Esophagus squamous epithelium (tissue), 5 donors: ENCODE measurements at places on chromosomes 6 and 20.

DNA sequence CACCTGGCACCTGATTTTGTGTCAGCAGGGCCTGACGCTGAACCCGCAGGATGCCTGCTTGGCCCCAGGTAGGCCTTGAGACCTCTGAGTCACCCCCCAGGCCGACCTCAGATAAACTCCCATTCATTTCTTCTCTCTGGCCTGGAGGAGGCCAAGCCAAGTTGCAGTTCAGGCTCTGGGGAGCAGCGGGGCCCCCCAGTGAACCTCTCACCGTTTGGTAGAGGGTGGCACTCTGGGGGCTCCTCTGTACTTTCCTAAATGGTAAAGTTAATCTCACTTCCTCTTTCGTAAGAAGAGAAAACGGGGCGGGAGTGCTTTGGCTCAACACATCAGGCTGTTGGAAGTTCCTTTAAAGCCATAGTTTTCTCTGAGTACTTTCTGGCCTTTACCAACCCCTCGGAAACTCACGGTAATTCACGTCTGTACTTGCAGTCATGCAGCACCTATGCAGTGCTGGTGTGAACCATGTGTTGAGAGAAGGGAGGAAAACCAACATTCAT, 2.8 kb downstream of the SIRPA start:
- no peak for DNase-seq

DNA sequence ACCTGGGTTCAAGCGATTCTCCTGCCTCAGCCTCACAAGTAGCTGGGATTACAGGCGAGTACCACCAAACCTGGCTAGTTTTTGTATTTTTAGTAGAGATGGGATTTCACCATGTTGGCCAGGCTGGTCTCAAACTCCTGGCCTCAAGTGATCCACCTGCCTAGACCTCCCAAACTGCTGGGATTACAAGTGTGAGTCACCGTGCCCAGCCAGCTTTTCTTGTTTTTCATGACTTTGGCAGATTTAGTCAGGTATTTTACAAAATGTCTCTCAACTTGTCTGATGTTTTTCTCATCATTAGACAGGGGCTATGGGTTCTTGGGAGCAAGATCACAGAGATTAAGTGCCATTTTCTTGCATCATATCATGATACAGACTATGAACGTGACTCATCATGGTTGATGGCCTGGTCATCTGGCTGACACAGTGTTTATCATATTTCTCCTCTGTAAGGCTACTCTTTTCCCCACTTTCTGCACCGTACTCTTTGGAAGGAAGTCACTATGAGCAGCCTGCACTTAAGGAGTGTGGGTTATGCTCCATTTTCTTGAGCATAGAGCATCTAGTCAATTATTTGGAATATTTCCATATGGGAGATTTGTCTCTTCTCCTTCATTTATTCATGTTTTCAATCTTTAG, 67.8 kb downstream of the RNF182 start:
- DNase-seq: no peak

- no peak for DNase-seq
These were observed 52.4 kb upstream of the SIM1 start for GRCh38 chr6:100517106-100517505.

DNA sequence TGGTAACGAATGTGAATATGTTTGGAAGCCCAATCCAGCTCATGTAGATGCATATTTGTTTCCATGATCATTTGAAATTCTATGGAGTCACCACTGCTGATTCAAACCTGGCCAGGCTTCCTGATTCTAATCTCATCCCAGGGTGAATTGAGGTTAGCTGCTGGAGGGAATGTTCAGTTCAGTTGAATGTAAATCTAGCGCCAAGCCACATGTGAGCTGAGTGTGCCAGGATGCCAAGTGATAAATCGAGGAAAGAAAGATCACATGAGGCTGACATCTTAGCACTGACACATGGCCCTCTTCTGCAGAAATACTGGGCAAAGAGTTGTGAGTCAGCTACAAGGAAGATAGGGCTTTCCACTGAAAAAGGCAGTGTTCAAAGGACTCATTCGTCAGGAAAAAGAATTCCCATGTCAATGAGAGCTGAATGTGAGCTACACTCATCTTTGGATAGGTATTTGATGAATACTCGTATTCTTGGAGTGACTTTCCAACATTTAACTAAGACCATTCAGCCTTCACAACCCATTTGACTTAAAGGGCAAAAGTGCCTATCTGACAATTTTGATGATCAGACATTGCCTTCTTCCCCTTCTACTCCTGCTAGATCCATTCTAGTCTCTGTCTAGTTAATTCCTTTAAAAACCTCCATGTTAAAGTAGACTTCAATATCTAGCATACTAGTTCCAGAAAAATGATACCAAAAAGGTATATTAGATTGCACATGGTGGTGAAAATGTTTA, 172.1 kb downstream of the MTFR2 start:
- DNase-seq: no peak

- DNase-seq: no peak
These were observed 50.1 kb upstream of the EDN3 start for GRCh38 chr20:59250293-59250692.

DNA sequence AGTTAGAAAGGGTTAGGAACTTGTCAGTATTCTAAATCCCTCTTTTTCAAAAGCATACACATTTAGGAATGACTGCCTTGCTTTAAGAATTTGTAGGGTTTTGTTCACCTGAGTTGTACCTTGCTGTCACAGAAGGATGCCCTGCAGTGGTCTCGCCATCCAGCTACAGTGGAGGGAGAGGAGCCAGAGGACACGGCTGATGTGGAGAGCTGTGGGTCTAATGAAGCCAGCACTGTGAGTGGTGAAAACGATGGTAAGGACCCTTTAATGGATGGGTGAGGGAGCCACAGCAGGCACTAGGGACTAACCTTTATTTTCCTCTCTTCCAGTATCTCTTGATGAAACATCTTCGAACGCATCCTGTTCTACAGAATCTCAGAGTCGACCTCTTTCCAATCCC, 69.9 kb downstream of the ASXL1 start:
- no peak for DNase-seq

GRCh38 chr6:136347847-136348246, 58.2 kb upstream of the BCLAF1 start:
- no peak for DNase-seq

DNA sequence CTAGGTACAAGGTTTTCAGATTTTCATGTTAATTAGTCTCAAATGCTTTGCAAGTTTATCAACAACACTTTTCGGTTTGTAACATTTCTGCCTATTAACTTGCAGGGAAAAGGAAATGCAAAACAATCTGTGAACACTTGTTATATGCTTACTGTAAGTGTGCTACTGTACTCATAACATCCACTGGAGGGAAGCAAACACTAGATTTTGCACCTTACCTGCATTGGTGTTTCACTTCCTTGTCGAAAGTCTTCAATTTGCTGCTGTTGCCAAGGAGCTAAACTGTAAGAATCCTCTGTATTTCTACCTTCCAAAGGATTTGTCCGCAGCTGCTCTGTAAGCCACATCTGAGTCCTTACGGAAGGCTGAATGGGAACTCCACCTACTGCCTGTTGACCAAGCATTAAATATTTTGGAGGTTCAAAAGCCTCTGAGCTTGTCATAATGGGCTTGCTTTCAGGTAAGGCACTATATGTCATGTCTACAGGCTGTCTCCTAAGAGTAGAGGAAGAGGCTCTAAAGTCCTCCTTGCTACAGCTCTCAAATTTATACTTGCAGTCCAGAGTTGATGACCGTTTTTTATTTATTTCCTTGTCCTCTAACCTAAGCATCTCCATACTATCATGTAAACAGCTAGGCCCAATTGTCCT, 17.3 kb downstream of the PLN start:
- no peak for DNase-seq

DNA sequence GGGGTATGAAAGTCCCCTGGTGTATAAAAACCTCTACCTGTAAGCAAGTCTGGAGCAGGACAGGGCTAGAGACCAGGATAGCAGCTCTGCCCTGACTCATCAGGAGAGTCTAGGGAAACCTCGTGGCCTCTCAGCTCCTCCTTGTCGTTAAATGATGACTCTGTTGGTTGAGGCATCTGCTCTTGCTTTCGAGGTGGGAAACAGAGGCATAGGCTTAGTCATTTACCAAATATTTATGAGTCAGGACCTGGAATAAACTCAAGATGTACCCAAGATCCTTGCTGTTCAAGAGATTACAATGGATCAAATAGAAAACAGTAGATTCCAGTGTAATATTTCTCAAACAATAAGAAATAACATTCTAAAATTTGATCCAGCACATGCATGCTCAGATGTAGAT, 5.5 kb downstream of the MANBAL start:
- no peak for DNase-seq

DNA sequence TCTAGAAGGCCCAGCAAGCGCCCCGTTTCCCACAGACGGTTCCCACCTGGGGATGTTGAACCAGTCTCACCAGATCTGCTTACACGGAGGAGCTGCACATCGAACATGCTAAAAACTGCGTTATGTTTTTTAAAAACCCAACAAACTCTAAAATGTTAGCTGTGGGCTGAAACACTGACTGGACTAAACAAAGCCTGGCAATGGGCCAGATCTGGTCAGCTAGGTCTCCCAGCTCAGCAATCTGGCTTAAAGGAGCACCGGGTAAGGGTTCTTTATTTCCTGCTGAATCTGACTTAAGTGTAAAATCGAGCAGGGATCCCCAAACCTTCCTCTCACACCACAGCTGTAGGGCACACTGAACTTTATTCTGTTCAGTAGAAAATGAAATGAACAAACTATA, 156.9 kb downstream of the FOXC1 start:
- no peak for DNase-seq

- no peak for DNase-seq
These were observed 30.7 kb upstream of the TMX4 start for GRCh38 chr20:8050157-8050837.

GRCh38 chr6:111997853-111998208, 56.1 kb upstream of the CCN6 start:
- no peak for DNase-seq

DNA sequence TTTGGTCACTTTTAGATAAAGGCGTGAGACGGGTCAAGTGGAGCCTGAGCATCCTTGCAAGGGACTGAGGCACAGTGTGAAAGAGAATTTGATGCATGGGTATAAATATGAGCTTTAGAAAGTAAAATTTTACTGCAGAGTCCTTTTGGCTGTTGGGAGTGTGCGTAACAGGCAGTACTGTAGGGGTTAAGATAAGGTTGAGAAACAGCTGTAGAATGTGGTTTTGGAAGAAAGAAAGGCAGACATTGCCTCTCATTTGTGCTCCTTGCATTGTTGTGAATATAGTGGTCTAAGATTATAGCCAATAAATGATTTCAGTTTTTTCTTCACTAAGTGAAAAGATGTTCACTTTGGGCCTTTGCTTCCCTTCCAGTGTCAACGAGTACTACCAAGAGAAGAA, 73.0 kb downstream of the RREB1 start:
- no peak for DNase-seq

GRCh38 chr20:43988451-43988850, 73.8 kb downstream of the TOX2 start:
- DNase-seq: no peak

DNA sequence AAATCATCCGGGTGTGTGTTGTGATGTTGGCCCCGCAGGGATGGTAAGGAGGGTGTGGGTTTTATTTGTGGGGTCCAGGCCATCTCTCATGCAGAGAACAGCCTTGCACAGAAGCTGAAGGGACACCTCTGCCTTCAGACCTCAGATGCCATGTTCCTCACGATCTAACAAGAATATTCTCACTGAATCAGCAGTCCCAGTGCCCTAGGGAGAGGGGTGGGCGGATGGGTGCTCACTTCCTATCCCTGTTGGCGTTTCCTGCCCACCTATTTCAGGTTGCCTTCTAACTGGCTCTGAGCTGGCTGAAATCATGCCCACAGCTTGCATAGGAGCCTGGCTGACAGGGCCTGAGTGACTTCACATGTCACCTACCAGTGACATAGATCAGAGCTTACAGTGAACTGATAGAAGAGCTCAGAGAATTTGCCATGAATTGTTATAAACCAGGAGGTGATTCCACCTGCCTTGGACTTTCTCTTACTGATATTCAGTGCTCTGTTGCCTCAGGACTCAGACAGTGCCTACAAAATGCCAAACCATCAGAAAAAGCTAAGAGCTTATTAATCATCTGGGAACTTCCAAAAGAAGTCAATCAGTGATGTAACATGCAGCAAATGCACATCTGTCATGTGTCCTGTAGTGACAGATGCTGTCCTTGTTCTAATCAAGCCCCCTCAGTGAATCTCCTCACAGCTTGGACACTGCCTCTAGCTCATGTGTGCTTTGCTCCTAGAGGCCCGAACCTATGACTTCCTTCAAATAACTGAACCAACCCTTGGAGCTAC, 285.8 kb upstream of the PRND start:
- DNase-seq: no peak

GRCh38 chr20:41733151-41733550, 115.0 kb upstream of the CHD6 start:
- no peak for DNase-seq

DNA sequence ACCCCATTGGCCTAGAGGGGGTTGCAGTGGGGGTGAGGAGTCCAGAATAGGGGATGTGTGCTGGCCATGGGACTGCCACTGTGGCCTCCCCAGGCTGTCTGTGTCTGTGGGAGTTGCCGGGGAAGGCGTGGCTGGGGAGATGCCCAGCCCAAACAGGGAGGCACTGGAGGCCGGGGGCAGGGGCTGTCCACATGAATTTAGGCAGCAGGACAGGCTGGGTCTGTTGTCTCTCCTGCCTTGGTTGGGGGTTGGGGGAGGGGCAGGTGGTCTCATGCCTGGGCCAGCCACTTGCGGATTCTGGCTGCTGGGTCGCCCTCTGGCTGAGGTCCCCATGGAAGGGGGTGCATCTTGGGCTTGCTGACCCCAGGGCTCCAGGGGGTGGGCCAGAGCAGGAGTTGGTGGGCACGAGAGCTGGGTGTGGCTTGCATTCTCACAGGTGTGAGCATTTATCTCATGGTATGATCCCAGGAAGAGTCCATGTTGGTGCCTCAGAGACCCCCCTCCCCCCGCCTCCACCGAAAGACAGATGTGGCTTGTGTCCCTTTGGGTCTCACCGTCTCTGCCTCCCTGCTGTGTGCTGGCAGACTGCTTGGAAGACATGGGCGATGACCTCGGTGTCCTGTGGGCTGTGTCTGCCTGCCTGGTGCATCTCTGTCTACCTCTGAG, 4.0 kb downstream of the SOX18 start:
- DNase-seq: no peak

DNA sequence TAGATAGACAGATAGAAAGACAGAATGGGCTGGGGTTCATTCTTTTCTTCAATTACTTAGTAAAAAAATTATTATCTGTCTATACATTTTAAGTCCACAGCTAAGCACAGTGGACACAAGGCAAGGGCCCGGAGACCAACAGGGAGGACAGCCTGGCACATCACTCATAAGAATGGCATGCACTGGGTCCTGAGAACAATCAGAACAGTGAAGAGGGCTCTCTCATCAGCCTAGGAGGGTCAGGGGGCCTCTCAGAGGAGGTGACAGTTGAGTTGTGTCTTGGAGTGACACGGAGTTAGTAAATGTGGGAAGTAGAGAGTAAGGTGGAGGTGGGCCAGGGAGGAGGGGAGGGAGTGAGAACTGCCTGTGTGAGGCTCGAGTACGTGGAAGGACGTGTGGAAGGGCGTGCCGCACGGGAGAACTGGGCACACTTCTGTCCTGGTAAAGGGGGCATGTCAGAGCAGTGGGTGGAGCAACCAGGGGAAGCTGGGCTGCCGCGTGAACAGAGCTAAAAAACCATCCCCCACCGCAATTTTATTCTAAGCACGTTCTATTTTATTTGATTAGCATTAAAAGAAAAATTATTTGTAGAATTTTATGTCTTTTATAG, 45.1 kb upstream of the DSP start:
- no peak for DNase-seq
